Regular cardiac myocyte (primary cell): ENCODE measurements at places on chromosomes 1 and 21. TPM values are rescaled to one million over a fixed set of nuclear protein-coding genes. Genes with fewer than 3 reads are reported as not detected.

FCGR3A gene
- not detected in 2 replicates for total RNA-seq

ZNF593OS gene
- total RNA-seq, result 0.28 TPM in 1 of 2 replicates, not detected in the other

TDRD5 gene
- not detected in 2 replicates for total RNA-seq

CALML6 gene
- total RNA-seq, result 0.19 and 0.85 TPM in 2 replicates

PTCH2 gene
- under 0.01 TPM in 2 replicates for total RNA-seq

PRR9 gene
- total RNA-seq, result not detected in 2 replicates

C21orf58 gene
- total RNA-seq, result 2.5 and 6.9 TPM in 2 replicates

CDC20 gene
- total RNA-seq, result 6.8 and 161 TPM in 2 replicates

AQP10 gene
- 0.19 and 0.56 TPM in 2 replicates for total RNA-seq

C8B gene
- total RNA-seq, result not detected in 2 replicates

LRRC38 gene
- total RNA-seq, result 0.28 and 0.77 TPM in 2 replicates

TSTD1 gene
- total RNA-seq, result 19.6 and 41.4 TPM in 2 replicates

HSF2BP gene
- 0.96 and 2.5 TPM in 2 replicates for total RNA-seq

PCSK9 gene
- 0.19 and 0.28 TPM in 2 replicates for total RNA-seq

MSH4 gene
- total RNA-seq, result 0.38 and 1.4 TPM in 2 replicates

LCE3E gene
- total RNA-seq, result not detected in 2 replicates

RERE gene
- 22.6 and 76.7 TPM in 2 replicates for total RNA-seq

LCE6A gene
- not detected in 2 replicates for total RNA-seq

IVL gene
- total RNA-seq, result not detected in 2 replicates
